ENCODE measurements at places on chromosomes 6 and 20.

DNA sequence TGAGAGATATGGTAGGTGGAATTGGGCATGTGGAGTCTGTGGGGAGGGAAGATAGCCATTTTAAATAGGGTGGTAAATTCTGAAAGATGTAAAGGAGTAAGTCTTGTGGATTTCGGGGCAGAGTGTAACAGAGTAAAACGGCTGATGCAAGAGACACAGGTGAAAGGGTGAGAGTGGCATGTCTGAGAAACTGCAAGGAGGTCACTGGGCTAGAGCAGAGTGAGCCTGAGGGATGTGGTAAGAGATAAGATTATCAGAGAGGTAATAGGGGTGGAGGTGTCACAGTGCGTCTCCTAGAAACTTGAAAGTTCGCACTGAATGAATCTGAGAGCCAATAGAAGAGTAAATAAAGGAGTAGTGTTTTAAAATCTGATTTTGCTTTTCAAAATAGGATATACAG lies 308.1 kb downstream of the EPM2A start:
- no peak for DNase-seq

DNA sequence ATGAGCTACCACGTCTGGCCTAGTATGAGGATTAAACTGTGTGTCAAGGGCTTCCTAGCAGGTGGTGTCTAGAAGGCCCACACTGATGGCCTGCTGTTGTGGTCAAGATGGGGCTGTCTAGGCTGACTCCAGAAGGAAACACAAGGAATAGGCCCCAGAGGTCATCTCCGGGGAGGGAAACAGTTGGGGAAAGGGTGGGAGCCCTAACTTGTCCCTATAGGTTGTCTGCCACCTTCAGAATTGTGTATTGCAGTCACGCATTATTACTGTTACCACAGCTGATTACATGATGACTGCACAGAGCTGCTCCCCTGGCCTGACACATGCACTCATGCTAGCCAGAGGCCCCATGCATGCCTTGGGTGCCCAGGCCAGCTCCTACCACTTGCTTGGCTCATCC lies 27.3 kb downstream of the C20orf203 start:
- no peak for DNase-seq

DNA sequence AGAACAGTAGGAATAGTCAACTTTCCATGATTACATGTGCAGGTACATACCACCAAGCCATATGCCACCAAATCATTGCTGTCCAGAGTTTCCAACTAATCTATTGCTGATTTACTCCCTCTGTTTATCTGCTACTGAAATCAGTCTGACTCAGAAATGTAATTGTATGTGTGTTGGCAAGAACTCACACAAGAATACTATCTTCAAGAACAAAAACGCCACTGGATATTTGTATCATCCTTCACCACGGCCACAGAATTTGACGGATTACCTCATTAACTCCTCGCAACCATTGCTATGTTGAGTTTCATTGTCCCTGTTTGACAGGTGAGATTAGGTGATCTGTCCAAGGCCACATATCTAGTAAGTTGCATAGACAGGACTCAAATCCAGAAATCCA lies 159.2 kb downstream of the GMPR start:
- no peak for DNase-seq

GRCh38 chr20:59217794-59218280 lies 54.2 kb downstream of the ZNF831 start:
- no peak for DNase-seq

DNA sequence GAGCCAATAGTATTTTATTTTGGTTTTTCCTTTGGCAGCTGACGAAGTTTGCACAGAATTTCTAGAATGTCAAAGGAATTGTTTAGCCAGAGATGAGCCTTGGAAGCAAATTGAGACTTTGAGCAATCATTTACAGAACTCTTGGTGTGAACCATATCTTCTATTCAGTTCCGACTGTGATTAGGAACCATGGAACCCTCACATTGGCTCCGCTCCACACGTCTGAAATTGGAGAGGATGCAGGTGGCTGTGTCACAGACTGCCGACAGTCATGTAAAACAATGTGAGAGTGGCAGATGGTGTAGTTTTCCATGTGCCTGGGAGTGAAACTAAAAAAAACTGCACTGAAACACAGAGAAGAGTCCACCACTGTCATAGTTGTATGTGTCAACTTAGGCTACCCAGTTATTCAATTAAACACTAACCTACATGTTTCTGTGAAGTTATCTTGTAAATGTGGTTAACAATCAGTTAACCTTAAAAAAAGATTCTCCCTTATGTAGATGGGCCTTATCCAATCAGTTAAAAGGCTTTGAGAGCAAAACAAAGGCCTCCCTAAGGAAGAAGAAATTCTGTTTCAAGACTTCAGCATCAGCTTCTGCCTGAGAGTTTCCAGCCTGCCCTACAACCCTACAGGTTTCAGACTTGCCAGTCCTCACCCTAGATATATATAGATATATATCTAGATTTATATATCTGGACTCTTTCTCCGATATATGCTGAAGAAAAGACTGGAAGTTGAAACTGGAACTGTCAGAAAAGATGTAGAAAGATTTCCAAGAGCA lies 3.3 kb upstream of the HMGN4 start:
- no peak for DNase-seq

GRCh38 chr6:42915732-42916131 lies at the start of gene PTCRA:
PTCRA (plus strand) TSS chr6:42916053; CDS start chr6:42916070, 17 bp downstream.
- DNase-seq = no peak

DNA sequence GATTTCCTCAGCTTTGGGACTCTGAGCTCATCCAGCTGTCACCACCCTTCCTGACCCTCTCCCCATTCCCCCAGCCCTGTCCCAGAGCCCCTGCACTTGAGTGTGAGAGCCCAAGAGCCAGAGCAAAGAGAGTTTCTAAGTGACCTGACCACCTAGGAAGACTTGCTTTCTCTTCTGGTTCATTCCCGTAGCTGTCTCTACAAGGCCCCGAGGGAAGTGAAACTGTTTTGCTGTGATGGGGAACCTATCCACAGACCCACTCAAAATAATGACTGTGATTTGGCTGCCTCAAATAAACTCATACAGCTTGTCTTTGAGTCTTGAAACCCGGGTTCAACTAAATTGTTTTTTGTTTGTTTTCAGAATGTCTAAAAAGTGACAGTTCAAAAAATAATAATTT lies 74.6 kb upstream of the XRN2 start:
- no peak for DNase-seq

- DNase-seq = no peak
Observed at GRCh38 chr6:166052837-166053236, 114.8 kb downstream of the TBXT start.
